ENCODE measurements at places on chromosomes 2 and 18.

DNA sequence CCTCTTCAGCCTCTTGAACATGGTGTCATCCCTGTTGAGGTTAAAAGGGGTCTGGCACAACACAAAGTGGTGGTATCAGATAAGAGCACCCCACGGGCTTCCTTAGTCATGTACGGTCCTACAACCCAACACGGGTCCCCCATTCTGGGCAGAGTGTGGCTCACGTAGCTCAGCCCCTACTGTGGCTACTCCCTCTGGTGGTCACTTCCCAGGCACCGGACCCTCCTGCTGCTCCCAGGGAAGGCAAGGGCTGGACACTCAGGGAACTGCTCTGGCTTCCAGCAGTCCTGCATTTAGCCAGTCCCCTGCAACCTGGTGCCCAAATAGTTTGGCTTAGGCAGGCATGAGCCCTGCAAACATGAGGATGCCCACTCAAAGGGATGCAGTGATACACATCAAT lies 58.6 kb downstream of the GALNT14 start:
- DNase-seq: no peak

DNA sequence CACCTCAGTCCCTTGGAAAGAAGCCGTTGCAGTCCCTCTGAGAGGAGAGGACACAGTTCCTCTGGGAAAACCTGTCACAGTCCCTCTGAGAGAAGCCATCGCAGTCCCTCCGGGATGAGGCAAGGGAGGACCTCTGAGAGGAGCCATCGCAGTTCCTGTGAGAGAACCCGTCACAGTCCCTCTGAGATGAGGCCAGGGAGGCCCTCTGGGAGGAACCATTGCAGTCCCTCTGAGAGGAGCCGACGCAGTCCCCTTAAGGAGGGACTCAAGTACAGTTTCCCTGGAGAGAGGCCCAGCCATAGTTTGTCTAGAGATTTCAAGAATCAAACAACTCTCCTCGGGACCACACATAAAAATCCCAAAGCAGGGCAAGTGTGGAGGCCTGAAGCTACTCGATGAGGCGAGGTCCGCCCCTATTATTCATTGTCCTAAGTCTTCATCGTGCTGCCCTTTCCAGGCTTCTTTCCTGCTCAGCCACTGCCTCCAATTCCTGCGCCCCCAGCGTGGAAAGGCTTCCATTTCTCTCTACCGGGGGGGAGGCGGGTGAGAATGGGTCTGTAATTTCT lies 630 bp upstream of the ZNF512 start:
- peak; percentile 5 for DNase-seq

DNA sequence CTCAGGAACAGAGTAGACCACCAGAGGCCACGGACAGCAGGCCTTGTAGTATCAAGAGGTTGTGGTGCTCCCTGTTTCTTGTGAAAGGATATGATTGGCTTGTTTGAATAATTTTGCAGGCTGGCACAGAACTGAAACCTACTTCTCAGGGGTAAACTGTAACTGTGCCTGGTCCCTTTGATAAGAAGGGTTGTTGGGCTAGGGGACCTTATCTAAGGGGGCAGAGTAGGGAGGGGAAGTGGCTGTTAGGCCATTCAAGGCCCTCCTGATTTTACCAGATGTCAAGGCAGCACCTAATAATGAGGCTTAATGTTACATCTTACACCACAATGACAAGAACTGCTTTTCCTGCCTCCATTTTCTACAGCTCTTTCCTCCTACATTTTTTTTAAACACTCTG lies 45.6 kb downstream of the GPR39 start:
- no peak for DNase-seq

DNA sequence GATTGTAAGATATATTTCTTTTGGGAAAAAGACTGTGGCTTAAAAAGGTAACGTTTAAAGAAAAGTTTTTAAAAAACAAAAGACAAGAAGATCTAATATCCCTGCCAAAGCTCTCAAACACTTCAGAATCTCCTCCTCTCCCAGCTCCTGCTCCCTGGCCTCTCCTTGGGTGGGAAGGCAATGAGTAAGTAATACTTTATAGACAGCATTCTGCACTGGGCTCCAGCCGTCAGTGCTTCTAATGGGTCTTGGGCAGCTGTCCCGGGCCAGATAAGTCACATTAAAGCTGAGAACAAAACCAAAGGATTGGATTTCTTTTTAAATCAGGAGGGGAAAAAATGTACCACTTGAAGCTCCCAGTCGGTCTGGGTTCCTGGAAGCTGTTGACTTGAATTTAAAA lies 133.7 kb downstream of the ALPK2 start:
- DNase-seq: no peak

DNA sequence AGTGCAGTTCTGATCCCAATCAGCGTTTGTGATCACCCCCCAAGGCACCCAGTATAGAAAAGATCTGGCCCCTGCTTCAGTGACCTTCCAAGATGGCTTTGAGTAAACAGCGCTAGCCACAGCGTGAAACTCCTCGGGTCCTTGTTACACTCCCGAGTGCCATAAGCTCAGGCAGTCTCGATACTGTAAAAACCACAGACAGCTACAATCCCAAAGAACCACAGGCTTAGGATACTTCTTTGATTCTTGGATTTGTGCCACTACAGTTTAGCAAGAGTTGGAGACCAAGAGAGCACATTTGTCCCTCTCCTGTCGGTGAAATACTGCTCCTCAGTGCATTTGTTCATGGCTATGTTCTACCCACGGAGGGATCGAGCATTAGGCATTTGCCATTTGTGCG lies 352.5 kb upstream of the ZNF521 start:
- DNase-seq: no peak

GRCh38 chr2:136828162-136828561 lies 62.8 kb downstream of the THSD7B start:
- no peak for DNase-seq

- no peak for DNase-seq
Measured at GRCh38 chr18:7170292-7170691, 52.7 kb upstream of the LAMA1 start.

DNA sequence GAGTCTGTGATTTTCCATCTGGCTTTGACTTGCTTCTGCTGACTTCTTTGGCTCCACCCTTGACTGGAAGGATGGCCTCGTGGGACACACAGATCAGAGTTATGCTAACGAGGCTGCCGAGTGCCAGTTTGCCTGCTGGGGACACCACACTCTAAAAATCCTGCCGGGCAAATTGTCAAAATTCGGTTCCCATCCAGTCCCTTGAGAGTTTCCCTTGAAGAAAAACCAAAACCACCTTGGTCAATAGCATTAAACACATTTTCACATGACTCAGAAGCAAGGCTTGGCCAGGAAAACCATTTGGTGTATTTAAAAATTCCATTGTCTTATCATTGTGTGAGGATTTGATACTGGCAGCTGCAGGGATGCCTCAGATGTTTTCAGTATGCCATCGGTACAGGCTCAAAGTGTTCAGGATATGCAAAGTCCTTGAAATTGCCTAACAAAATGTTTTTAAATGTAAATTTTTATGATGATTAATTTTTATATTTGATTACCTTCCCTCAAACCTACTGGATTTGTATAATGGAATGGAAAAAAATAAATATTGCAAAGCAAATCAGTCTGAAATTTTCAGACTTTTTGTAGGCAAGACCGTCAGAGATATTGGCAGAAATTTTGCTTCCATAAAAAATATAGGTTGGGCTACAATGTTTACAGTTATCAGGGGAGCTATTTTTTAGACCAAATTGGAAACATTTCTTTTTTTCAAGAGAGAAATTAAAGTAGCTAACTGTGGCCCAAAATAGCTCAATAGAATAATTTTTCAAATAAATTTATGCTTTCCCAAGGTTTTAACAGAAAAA lies 41.6 kb downstream of the KCNE4 start:
- DNase-seq: no peak

GRCh38 chr2:111634050-111634794 lies 249.8 kb downstream of the ANAPC1 start:
- no peak for DNase-seq

GRCh38 chr18:69916412-69916811 lies 31.3 kb downstream of the CD226 start:
- no peak for DNase-seq

GRCh38 chr2:168694866-168695265 lies 107.6 kb upstream of the NOSTRIN start:
- no peak for DNase-seq

GRCh38 chr2:213420828-213421385 lies 136.6 kb downstream of the SPAG16 start:
- DNase-seq: no peak

DNA sequence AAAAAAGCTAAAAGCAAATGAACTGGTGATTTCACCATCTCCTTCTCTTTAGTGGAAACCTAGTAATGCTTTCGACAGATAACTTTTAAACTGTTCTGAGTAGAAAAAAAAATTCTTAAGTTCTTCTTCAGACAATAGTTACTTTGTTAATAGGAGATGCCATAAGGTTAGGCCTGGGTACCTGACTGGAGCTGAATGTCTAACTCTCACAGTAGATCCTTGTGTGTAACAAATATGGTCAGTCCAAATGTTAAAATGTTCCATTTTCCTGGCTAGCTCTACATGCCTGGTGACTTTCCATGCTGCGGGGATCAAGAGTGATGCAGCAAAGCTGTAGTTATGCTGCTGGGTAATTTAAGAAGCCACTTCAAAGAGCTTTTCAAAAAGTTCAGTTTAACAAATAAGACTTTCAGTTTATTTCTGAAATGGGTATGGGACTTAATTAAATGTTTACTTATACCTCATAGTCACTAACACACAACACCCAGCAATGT lies 264.0 kb upstream of the SESTD1 start:
- DNase-seq: no peak

DNA sequence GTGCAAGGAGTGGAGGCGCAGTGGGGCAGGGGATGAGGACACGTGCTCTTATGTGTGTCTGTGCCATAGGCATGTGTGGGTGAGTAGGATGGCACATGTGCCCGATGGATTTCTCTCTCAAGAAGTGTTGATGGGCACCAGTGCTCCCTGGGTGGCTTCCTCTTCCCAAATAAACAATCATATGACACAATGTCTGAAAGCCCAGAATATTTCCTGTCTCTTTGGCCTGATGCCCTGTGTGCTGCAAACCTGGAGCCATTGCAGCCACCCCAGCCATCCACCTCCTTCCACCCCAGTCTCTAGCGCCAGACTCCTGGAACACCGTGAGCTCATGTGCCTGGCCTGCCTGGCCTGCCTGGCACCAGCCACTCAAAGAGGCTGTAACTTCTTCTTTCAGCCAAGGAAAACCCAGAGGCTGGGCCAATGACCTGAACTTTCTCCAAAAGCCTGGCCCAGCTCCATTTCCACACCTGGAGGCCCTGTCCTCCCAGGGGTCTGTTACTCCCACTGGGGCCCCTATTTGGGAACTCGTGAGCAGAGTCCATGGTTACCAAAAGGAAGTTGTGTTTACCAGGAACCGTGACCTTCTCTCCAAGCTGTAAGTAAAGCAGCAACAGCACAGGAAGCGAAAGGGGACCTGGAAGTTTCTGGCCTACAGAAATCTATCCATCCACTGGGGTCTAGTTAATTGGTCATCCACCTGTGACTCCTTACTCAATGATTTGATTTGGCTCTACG lies 9.5 kb upstream of the ZBTB7C start:
- DNase-seq: no peak

GRCh38 chr2:108378851-108379250 lies 1.1 kb downstream of the SULT1C4 start:
- DNase-seq: no peak

GRCh38 chr2:146934921-146935320 lies 909.9 kb upstream of the ACVR2A start:
- DNase-seq: no peak

GRCh38 chr2:3631851-3632659 lies 25.9 kb upstream of the ALLC start:
- DNase-seq: peak; percentile 1

GRCh38 chr2:41160439-41160838 lies 708.5 kb upstream of the SLC8A1 start:
- DNase-seq: no peak

DNA sequence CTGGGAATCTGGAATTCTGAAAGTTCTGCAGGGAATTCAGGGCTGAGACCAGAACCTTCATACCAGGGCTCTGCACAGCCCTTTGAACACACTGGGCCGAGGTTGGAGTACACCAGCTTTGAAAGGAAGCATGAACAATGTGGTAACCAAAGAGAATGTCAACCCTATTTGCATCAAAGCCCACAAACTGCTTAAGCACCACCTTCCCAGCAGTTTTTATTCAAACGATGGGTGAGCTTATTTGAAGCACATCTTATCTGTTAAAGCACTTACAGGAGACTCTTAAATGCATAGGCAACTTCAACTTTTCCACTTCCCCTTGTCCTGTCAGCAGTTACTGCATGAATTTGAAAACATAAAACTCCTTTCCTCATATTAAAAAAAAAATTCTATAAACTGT lies 96.6 kb downstream of the TXNL1 start:
- no peak for DNase-seq

DNA sequence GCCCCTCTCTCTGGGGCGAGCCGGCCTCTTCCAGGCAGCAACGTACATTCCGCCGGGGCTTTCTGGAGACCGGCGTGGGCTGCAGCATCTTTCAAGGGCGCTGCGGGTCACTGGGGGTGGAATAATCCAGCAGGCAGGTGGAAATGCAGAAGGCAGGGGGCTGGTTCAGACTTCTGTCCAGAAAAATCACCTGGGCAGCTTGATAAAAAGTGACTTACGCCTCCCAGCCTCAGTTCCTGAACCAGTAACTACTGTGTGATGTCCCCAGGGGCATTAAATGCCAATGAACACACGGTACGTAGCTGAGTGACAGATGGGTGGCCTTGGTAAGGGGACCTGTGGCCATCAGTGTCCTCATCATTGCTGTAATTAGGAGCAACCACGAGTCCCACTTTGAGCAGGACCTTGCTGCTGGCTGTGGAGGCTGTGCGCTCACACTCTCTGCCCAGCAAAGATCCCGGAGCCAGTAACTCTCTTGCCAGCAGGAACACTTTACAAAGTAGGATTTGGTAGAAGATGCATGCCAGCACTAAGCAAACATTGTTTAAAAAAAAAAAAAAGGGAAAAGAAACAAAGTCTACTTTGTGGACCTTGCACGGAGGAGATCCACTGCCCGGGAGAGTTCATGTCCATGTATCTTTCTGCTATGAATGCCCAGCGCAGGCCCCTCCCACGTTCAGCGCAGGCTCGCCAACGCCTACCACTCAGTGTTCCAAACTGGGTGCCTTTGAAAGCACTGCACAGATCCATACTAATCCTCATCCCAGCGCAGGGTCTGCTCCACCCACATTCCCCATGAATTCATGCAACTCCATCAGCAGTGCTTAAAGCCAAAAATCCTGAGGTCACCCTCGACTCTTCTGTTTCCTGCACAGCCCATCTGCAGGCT lies 177.3 kb downstream of the HDAC4 start:
- peak; percentile 87 for DNase-seq

DNA sequence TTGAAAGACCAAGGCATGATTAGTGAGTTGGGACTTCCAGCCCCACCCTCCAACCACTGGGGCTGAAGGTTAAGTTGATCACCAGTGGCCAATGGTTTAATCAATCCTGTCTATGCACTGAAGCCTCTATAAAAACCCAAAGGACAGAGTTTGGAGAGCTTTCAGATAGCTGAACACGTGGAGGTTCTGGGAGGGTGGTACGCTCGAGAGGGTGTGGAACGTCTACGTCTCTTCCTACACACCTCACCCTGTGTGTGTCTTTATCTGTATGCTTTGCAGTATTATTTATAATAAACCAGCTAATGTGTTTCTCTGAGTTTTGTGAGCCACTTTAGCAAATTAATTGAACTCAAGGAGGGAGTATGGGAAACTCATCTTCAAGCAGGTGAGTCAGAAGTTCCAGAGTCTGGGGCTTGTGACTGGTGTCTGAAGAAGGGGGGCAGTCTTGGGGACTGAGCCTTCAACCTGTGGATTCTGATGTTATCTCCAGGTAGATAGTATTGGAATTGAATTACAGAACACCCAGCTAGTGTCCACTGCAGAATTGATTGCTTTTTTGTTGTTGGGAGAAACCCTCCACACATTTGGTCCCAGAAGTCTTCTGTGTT lies 20.3 kb downstream of the ACTR3 start:
- no peak for DNase-seq

All from Ammon's horn (tissue), 1 donor.